ENCODE measurements at places on chromosomes 4 and X. TPM values are rescaled to one million over a fixed set of nuclear protein-coding genes. Genes with fewer than 3 reads are reported as not detected.

GRCh38 chrX:135345107-135345589, 35.9 kb downstream of the ETDC start:
- peak; percentile 79 for DNase-seq

GRCh38 chrX:41303013-41303412, 30.9 kb upstream of the DDX3X start:
- DNase-seq = no peak

DNA sequence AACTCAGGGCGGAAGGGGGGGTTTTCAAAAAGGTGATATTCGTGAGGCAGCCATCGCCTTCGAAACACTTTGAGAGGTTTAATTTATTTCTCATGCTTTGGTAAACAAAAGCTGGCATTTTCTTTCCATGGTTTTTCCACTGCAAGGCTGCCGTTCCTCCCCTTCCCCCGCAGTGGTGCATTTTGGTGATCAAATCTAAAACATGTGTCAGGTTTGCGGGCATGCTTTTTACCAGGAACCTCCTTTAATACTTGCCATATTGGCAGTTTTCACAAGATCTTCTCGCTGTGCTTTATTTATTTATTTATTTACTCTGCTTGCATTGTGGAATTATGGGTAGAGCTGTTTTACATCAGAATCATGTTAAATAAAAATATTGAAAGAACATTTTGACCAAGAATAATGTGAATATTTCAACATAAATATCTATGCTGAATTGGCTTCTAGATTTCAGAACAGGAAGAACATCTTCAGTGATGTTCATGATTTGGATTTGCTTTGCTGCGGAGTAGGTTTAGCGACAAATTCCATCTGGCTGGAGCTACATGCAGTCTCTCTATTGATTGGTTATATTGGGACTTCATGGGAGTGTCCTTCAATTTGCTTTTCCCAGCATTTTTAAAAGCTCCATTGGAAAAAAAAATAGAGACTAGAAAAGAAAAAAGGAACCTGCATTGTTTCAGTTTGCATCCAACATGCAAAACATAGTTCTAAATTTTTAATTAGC, 54.4 kb downstream of the STOX2 start:
- DNase-seq = no peak

GRCh38 chr4:82415922-82416365, 14.3 kb downstream of the HNRNPDL start:
- DNase-seq = no peak

- DNase-seq = no peak
These were observed 4.9 kb upstream of the ABRAXAS1 start for GRCh38 chr4:83489711-83490326.

DNA sequence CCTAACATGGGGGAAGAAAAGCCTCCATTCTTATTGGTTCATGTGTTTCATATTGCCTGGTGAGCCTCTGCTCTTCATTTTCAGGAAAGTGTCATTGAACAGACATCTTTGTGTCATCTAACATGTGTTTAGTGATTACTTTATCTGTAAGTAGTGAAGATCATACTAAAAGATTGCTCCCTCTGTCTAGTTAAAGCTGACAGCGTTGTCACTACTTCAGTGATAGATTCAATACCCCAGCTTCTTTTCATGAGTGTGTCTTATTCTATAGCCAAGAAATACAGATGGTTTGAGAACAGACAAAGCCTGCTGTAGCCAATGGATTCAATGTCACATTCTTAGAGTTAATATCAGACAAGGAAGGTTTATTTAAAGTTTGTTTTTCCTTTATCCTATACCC, 85.1 kb downstream of the NKX6-1 start:
- DNase-seq = no peak

- DNase-seq = no peak
These were observed 1301.8 kb upstream of the DIAPH2 start for GRCh38 chrX:95382799-95383198.

GRCh38 chrX:16610121-16610621, 39.8 kb upstream of the S100G start:
- peak; percentile 11 for DNase-seq

DNA sequence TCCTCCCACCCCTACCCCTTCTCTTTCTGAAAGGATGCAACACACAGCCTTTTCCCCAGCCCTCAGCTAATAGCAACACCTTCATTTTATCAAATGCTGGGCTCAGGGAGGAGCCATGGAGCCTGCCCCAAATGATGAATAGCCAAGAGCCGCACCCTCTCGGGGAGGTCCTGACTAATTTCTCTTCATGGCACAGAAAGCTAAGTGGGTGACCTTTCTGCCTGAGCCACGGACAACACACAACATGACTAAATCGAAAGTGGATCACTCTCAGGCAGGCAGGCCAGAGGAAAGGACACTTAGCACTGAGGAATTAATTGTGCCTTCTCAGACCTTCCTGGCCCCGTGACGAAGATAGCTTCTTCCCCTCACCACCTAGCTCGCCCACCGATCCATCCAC, 165.1 kb upstream of the RAI2 start:
- peak; percentile 55 for DNase-seq

DNA sequence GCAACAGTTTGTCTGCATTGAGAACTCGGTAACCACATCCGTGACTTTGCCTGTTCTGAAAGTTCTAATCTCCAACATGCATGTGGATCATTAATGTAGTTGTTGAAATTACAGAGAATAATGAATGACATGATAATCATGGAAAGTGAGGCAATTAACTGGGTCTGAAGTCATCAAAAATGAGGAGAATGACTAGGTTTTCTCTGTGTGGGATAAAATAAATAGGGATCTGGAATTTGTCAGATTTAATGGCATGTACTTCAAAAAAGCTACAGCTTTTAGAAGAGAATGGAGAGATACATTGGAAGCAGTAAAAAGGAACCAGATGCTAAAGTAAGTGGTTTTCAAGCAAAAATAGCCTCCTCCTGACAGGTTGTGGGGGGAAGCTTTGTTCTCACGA, 59.3 kb downstream of the AFM start:
- DNase-seq = no peak

GRCh38 chr4:72468904-72469502, 100.0 kb downstream of the ADAMTS3 start:
- no peak for DNase-seq

DNA sequence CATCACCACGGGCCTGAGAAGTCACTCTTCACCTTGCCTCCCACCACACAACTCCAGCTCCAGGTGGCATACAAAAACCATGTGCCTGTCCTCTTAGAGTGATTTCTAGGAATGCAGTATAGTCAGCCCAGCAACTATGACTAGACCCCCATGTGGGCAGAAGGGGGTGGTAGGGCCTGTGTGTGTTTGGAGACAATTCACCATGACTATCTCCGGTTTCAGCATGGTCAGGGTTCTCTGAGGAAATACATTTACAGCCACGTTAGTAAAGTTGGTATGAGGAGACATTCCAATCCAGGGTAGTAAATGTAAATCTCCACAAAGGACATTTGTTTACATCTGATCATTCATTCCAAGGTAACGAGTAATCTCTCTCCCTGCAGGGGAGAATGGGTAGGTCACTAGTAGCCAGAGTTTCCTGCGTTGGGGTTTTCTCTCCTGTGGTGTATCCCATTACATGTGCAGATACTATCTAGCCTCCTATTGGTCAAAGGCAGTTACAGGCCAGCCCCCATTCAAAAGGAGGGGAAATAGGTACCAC, 4.2 kb upstream of the MTMR1 start:
- peak; percentile 79 for DNase-seq

GRCh38 chrX:106177106-106177981, 9.2 kb downstream of the PWWP3B start:
- peak; percentile 71 for DNase-seq

The DGKQ gene
- 4.3 TPM for total RNA-seq

The SEC24B gene
- total RNA-seq = 7.0 TPM

The ADH1B gene
- not detected for total RNA-seq

The RBMX2 gene
- total RNA-seq = 24.3 TPM

The GYPE gene
- total RNA-seq = not detected

The ADAM29 gene
- not detected for total RNA-seq

The FHIP1A gene
- 2.1 TPM for total RNA-seq

The IGSF1 gene
- total RNA-seq = 1.4 TPM

Data from Daoy (cell line).